ENCODE measurements at places on chromosomes 1 and 21. TPM values are rescaled to one million over a fixed set of nuclear protein-coding genes. Genes with fewer than 3 reads are reported as not detected.

GRCh38 chr1:209232759-209233158, 350.8 kb upstream of the CAMK1G start:
- no peak for DNase-seq

GRCh38 chr1:12324423-12324822, 94.6 kb downstream of the VPS13D start:
- DNase-seq = no peak

- DNase-seq = no peak
Observed at GRCh38 chr1:198955085-198955484, 316.2 kb downstream of the PTPRC start.

- no peak for DNase-seq
Observed at GRCh38 chr21:33362044-33362555, 37.3 kb downstream of the IFNAR1 start.

DNA sequence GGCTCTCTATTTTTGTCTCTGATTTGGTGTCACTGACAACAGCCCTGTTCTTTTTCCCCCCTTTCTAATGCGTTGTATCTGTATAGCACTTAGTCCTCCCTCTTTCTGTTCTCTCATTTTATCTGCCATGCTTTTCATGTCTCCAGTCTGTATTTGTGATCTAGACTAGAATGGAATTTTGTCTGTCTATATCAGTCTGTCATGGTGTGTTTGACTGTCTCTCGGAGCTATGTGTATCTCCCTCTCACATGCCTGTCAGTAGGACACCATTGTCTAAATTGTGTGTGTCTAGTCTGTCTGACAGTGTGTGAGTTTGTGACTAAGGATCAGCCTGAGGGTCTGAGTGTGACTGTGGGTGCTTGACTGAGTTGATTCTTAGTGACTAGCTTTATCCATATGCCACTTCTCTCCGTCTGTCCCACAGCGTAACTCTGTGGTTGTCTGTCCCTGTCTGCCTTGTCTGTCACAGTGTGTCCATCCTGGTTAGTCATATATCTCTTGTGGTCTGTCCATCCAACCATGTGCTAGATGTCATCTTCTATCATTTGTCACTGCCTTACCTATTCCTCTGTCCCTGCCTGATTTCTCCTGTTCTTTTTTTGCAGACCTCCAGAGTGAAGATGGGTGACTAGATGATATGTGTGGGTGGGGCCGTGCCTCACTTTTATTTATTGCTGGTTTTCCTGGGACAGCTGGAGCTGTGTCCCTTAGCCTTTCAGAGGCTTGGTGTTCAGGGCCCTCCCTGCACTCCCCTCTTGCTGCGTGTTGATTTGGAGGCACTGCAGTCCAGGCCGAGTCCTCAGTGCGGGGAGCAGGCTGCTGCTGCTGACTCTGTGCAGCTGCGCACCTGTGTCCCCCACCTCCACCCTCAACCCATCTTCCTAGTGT, 1.4 kb upstream of the B4GALT2 start:
- DNase-seq = no peak

Gene IQGAP3
- total RNA-seq = 0.08 TPM

Gene GREM2
- 0.90 TPM for total RNA-seq

Gene SERPINC1
- total RNA-seq = 0.51 TPM

Gene NBPF6
- not detected for total RNA-seq

Gene KRTAP7-1
- not detected for total RNA-seq
